Tibial nerve (tissue), 4 donors: ENCODE measurements at places on chromosomes 7 and 10. TPM values are rescaled to one million over a fixed set of nuclear protein-coding genes. Genes with fewer than 3 reads are reported as not detected.

DNA sequence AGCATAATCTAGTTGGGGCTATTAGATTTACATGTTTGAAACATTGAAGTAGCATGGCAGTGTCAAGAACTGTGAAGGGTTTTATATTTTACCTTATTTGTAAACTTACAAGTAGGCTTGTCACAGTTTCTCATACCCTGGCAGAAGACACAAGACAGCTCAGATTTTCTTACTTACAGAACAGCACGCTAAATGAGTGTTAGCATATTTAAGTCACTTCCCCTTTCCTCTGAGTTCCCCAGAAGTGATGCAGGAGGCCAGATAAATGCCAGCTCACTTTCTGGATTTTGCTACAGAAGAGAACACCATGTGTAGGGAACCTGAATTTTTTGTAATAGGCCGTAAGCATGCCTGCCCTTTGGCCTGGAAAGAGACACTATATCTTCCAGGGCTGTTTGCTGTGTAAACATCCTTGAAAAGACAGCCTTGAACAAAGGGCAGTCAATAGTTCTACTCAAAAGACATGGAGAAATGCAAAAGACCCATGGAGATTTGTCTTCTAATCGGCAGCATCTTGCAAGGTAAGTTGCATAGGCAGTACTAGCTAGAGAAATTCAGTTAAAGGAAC lies 279.1 kb downstream of the PHF14 start:
- H3K4me3 ChIP-seq: no peak overlapping the region
- no peaks in the 10 kb centered on the region for H3K36me3 ChIP-seq

- H3K27me3 ChIP-seq: no peaks in the 10 kb centered on the region
- peaks cover 46% of the 10 kb centered on the region for H3K4me1 ChIP-seq
- DNase-seq: no peak
- H3K4me3 ChIP-seq: no peak overlapping the region
Measured at GRCh38 chr10:62016623-62017490, 115.4 kb downstream of the ARID5B start.

GRCh38 chr10:78605800-78606350 lies 462.9 kb upstream of the ZMIZ1 start:
- H3K27ac ChIP-seq: no peak overlapping the region
- DNase-seq: no peak
- H3K4me3 ChIP-seq: no peak overlapping the region
- H3K27me3 ChIP-seq: no peaks in the 10 kb centered on the region

DNA sequence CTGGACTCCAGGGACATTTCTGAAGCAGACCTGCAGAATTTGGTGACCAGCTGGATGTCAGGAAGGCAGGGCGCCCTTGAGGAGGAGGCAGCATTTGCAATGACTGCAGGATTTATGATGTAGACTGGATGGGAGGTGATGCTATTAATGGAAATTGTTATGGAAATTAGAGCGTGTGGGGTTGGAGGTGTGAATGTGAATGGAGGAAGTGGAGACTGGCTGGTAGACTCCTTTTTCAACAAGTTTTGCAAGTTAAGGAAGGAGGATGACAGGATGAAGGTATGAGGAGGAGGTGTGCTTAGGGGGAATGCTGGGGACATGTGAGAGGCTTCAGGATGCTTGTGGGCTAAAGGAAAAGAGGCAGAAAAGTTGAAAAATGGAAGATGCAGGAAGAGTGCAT lies 137.0 kb downstream of the TMEM178B start:
- no peaks in the 10 kb centered on the region for H3K27me3 ChIP-seq
- no peak overlapping the region for H3K27ac ChIP-seq
- no peaks in the 10 kb centered on the region for H3K36me3 ChIP-seq
- no peak for DNase-seq
- H3K4me3 ChIP-seq: no peak overlapping the region

GIMAP4 gene
- total RNA-seq: 19.5 TPM

DNA sequence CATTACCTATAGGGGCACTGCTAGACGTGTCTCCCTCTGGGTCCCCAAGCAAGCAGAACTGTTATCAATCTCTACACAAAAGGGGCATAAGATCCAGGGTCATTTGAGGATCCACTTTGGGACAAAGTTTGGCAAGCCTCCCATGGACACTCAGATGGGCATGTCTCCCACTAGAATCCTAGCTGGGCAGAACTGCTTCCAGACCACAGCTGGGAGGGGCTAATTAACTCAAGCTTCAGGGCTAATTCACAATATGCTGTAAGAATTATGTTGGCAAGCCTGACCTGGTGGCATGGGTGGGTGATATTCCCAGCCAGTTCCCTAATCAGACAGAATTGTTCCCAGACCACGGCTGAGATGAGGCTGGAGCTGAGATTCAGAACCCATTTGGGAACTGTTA lies 738.4 kb upstream of the FZD8 start:
- H3K4me1 ChIP-seq: peaks cover 5% of the 10 kb centered on the region
- no peaks in the 10 kb centered on the region for H3K36me3 ChIP-seq
- H3K27me3 ChIP-seq: no peaks in the 10 kb centered on the region

DNA sequence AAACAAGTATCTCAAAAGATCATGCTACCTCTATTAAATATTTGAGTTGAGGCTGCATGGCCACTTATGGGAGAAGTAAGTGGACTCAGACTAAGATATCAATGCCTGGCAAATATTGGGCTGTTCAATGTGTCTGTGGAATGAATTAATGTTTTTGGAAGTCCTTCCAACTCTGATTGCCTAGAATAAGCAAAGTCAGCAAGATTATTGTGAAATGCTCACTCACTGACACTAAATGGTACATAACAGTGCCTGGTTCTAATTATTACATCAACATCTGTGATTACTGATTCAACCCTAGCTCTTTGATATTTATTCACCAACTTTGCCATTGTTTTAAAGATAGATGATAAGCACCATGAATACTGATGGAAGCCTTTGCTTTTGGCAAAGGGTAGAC lies 45.5 kb upstream of the HDAC9 start:
- H3K36me3 ChIP-seq: no peaks in the 10 kb centered on the region
- H3K27ac ChIP-seq: no peak overlapping the region
- H3K4me1 ChIP-seq: no peaks in the 10 kb centered on the region
- H3K4me3 ChIP-seq: no peak overlapping the region
